ENCODE measurements at places on chromosomes 2 and 18. TPM values are rescaled to one million over a fixed set of nuclear protein-coding genes. Genes with fewer than 3 reads are reported as not detected.

The ZSCAN30 gene
- 12.3 TPM for total RNA-seq

The ZNF514 gene
- total RNA-seq, result 8.3 TPM

The ASXL3 gene
- total RNA-seq, result 0.47 TPM

The VSNL1 gene
- total RNA-seq, result not detected

The HRH4 gene
- not detected for total RNA-seq

The KCNF1 gene
- 2.3 TPM for total RNA-seq

The ERICH2 gene
- not detected for total RNA-seq

Measured in glomerular endothelial cell (primary cell).